Activated naive CD8-positive, alpha-beta T cell treated with anti-CD3 and anti-CD28 coated beads, Interleukin-2, amount 10 ng/mL, durations not matched to agents 7 days and 5 days (primary cell): ENCODE measurements at places on chromosomes 4 and X. TPM values are rescaled to one million over a fixed set of nuclear protein-coding genes. Genes with fewer than 3 reads are reported as not detected.

- no peaks in the 10 kb centered on the region for H3K27me3 ChIP-seq
- no peaks in the 10 kb centered on the region for H3K36me3 ChIP-seq
- no peak overlapping the region for H3K4me3 ChIP-seq
Observed at GRCh38 chr4:81307991-81308390, 93.0 kb upstream of the PRKG2 start.

- H3K27me3 ChIP-seq: no peaks in the 10 kb centered on the region
- H3K27ac ChIP-seq: no peak overlapping the region
- H3K36me3 ChIP-seq: peaks cover 18% of the 10 kb centered on the region
- no peaks in the 10 kb centered on the region for H3K4me1 ChIP-seq
- H3K4me3 ChIP-seq: no peak overlapping the region
- DNase-seq: no peak
Observed at GRCh38 chrX:72478853-72479252, 93.8 kb downstream of the HDAC8 start.

GRCh38 chr4:158282252-158282651, 72.0 kb downstream of the TMEM144 start:
- DNase-seq: no peak
- H3K4me3 ChIP-seq: no peak overlapping the region
- H3K36me3 ChIP-seq: no peaks in the 10 kb centered on the region
- H3K27ac ChIP-seq: no peak overlapping the region
- H3K27me3 ChIP-seq: no peaks in the 10 kb centered on the region
- H3K4me1 ChIP-seq: no peaks in the 10 kb centered on the region

Gene FANCB
- total RNA-seq: 12.0 TPM

Gene NHS
- 1.8 TPM for total RNA-seq

GRCh38 chrX:21382715-21383114, 8.5 kb downstream of the CNKSR2 start:
- no peaks in the 10 kb centered on the region for H3K36me3 ChIP-seq
- DNase-seq: no peak
- H3K27ac ChIP-seq: no peak overlapping the region
- no peaks in the 10 kb centered on the region for H3K27me3 ChIP-seq
- H3K4me1 ChIP-seq: peaks cover 6% of the 10 kb centered on the region
- H3K4me3 ChIP-seq: no peak overlapping the region

Gene FAM241A
- total RNA-seq: 2.0 TPM

Gene HELT
- not detected for total RNA-seq

- no peak overlapping the region for H3K4me3 ChIP-seq
- H3K27ac ChIP-seq: no peak overlapping the region
- H3K27me3 ChIP-seq: peaks cover 6% of the 10 kb centered on the region
- no peaks in the 10 kb centered on the region for H3K36me3 ChIP-seq
- no peaks in the 10 kb centered on the region for H3K4me1 ChIP-seq
- DNase-seq: no peak
Observed at GRCh38 chr4:25727711-25728493, 72.3 kb downstream of the SLC34A2 start.

DNA sequence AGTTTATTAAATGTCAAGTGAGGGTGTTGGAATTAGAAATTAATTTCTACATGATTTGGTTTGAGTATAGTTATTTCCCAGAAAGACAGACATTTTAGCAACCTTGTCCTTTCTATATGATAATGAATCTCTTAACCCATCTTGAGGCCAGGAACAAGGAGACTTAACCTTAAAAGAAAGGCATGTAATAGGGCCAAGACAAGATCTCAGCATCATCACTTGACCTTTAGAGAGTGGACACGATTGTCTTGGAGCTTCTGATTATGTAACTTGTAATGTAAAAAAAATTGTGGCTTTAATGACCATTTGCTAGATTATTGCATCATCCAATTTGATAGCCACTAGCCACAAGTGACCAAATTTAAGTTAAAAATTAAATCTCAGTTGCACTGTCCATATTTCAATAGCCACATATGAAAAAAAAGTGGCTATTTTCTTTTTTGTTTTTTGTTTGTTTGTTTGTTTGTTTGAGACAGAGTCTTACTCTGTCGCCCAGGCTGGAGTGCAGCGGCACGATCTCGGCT, 13.5 kb upstream of the FOXO4 start:
- DNase-seq: no peak
- H3K4me3 ChIP-seq: no peak overlapping the region
- peaks cover 3% of the 10 kb centered on the region for H3K4me1 ChIP-seq
- no peaks in the 10 kb centered on the region for H3K36me3 ChIP-seq
- no peak overlapping the region for H3K27ac ChIP-seq

DNA sequence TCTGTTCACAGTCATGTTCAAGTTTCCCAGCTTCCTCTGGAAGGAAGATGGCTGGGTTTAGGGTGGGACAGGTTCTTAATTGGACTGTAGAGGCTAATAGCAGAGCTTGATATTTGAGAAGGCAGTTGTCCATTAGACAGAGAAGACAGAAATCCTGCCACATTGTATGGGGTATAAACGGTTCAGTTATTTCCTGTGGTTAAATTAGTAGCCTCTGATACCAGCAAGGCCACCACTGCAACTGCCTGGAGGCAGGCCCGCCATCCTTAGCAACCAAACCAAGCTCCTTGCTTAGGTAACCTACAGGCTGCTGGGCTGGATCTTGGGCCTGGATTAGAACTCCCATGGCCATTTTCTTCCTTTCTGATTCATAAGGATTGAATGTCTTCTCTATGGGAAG, 1367.0 kb downstream of the PCDH7 start:
- no peak for DNase-seq
- no peaks in the 10 kb centered on the region for H3K4me1 ChIP-seq
- no peaks in the 10 kb centered on the region for H3K36me3 ChIP-seq
- no peak overlapping the region for H3K4me3 ChIP-seq
- no peaks in the 10 kb centered on the region for H3K27me3 ChIP-seq

Gene CSAG3
- not detected for total RNA-seq

GRCh38 chr4:108361446-108361820, 192.7 kb upstream of the LEF1 start:
- H3K4me3 ChIP-seq: no peak overlapping the region
- DNase-seq: no peak
- H3K36me3 ChIP-seq: no peaks in the 10 kb centered on the region
- no peak overlapping the region for H3K27ac ChIP-seq

- H3K36me3 ChIP-seq: no peaks in the 10 kb centered on the region
- H3K27ac ChIP-seq: no peak overlapping the region
- no peaks in the 10 kb centered on the region for H3K27me3 ChIP-seq
- H3K4me1 ChIP-seq: no peaks in the 10 kb centered on the region
- H3K4me3 ChIP-seq: no peak overlapping the region
Observed at GRCh38 chr4:62797221-62797620, 1597.1 kb downstream of the ADGRL3 start.

GRCh38 chrX:13828392-13828791, 11.5 kb upstream of the GPM6B start:
- H3K27me3 ChIP-seq: no peaks in the 10 kb centered on the region
- H3K4me3 ChIP-seq: no peak overlapping the region
- DNase-seq: no peak
- H3K36me3 ChIP-seq: no peaks in the 10 kb centered on the region
- no peaks in the 10 kb centered on the region for H3K4me1 ChIP-seq

DNA sequence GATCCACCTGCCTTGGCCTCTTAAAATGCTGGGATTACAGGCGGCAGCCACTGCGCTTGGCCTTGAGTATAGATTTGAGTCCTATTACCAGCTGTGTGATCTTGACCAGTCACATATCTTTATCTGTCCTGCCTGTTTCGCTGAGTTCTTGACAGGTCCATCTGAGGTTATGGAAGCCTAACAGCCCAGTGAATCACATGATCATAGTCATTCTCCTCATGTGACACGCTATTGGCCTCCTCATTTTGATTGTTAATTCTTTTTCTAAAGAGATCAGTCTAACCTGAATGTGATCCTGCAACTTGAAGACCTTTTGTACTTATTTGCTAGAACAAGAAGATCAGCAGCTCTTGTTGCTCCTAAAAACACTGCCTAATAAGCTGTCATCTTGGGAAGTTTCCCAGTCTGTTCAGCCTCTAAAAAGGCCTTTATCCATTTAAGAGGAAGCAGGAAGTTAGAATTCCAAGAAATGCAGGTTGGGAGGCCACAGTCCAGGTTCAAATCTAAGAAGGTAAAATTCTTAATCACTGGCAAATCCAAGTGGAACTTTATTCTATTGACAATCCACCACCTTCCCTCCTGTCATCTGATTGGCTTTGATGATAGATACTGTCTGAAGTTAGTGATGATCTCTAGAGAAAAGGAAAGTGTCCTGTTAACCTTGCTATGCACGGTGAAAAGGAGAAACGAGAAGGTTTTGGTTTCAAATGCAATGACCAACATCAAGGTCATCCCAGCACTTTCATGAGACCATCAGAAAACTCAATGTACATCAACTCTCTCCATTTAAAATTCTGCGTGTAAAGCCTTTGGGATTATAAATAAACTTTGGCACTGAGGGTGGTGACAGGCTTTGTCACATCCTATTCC, 86.9 kb downstream of the CHRNA9 start:
- H3K4me1 ChIP-seq: peaks cover 7% of the 10 kb centered on the region
- H3K27me3 ChIP-seq: peaks cover 2% of the 10 kb centered on the region

Gene SLC10A4
- total RNA-seq: 0.17 TPM

Gene P2RY10
- total RNA-seq: 76.0 TPM

DNA sequence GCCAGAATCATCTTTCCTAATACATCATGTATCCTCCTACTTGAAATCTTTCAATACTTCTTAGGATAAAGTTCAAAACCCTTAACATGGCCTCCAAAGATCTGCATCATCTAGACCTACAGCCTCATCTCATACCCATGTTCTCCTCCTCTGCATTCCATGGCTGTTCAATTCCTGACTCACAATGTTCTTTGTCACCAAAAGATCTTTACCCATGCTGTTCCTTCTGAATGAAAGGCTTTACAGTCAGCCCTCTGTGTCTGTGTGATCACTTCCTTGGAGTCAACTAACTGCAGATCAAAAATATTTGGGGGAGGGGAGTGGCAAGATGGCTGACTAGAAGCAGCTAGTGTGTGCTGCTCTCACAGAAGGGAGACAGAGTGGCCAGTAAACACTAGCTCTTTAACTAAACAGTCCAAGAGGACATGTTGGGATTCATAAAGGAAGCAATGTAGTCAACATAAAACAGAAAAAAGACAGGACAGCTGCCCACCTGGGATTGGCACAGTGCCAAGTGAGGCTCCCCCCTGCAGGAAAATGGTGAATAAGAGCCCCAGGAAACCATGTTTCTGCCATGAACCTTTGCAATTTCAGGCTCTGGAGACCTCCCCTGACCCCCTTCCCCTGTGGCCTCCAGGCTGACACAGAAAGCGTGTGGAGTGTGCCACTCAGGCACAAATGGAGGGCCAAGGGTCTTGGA, 31.9 kb downstream of the CBR4 start:
- H3K27ac ChIP-seq: no peak overlapping the region
- H3K4me3 ChIP-seq: no peak overlapping the region
- peaks cover 22% of the 10 kb centered on the region for H3K36me3 ChIP-seq

GRCh38 chr4:69957209-69957608, 8.3 kb downstream of the CSN2 start:
- DNase-seq: no peak
- H3K4me1 ChIP-seq: no peaks in the 10 kb centered on the region
- no peak overlapping the region for H3K27ac ChIP-seq
- H3K27me3 ChIP-seq: no peaks in the 10 kb centered on the region

DNA sequence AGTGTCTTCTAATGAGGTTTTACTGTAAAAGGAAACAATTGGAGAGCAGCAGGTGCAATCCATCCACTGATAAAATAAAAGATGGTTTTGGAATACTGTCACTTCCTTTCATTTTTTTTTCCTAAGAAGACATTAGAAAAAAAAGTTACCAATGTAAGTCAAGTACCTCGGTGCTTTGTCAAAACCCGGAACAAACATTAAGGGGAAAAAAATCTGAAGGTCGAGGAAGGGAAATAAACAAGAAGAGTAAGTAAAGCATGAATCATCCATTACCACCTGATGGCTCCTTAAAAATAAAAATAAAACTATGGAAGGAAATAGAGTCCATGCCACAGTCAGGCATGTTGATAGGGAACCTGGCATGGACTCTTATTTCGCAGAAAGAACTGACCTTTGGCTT, 15.3 kb upstream of the XPNPEP2 start:
- H3K4me1 ChIP-seq: peaks cover 30% of the 10 kb centered on the region
- H3K27ac ChIP-seq: no peak overlapping the region
- H3K27me3 ChIP-seq: no peaks in the 10 kb centered on the region
- H3K36me3 ChIP-seq: no peaks in the 10 kb centered on the region
- no peak overlapping the region for H3K4me3 ChIP-seq

GRCh38 chr4:90597927-90598326, 470.7 kb downstream of the CCSER1 start:
- no peaks in the 10 kb centered on the region for H3K4me1 ChIP-seq
- no peaks in the 10 kb centered on the region for H3K36me3 ChIP-seq
- H3K4me3 ChIP-seq: no peak overlapping the region
- H3K27ac ChIP-seq: no peak overlapping the region

Gene RAB9B
- total RNA-seq: 0.33 TPM

- no peaks in the 10 kb centered on the region for H3K27me3 ChIP-seq
- no peaks in the 10 kb centered on the region for H3K4me1 ChIP-seq
- no peak for DNase-seq
- H3K36me3 ChIP-seq: no peaks in the 10 kb centered on the region
Observed at GRCh38 chrX:114472788-114473187, 111.1 kb upstream of the HTR2C start.

Gene ACE2
- total RNA-seq: not detected

Gene EXOC1L
- not detected for total RNA-seq

- no peaks in the 10 kb centered on the region for H3K36me3 ChIP-seq
- H3K4me1 ChIP-seq: no peaks in the 10 kb centered on the region
- no peak overlapping the region for H3K4me3 ChIP-seq
- H3K27ac ChIP-seq: no peak overlapping the region
- DNase-seq: no peak
Observed at GRCh38 chr4:126838941-126839679, 793.6 kb upstream of the INTU start.

DNA sequence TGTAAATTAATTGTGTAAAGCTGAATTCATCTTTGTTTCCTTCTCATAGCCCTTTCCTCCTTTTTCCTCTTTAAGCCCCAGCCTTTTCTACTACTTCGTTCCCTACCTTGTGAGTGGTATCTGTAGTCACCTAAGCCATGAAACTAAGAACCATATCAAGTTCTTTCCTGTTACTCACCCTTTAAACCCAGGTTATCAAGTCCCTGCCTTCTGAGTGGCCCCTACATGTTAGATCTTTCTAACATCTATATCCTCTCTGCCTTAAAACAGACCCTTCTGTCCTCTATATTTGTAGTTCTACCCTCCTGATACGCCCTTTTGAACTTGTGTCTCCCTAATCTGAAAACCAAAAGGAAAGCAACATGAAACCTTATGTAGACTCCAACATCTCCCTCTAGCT, 7.2 kb downstream of the AP1AR start:
- peaks cover 16% of the 10 kb centered on the region for H3K4me1 ChIP-seq
- no peak overlapping the region for H3K4me3 ChIP-seq
- no peaks in the 10 kb centered on the region for H3K27me3 ChIP-seq
- H3K27ac ChIP-seq: no peak overlapping the region
- no peak for DNase-seq
- H3K36me3 ChIP-seq: peaks cover 9% of the 10 kb centered on the region

DNA sequence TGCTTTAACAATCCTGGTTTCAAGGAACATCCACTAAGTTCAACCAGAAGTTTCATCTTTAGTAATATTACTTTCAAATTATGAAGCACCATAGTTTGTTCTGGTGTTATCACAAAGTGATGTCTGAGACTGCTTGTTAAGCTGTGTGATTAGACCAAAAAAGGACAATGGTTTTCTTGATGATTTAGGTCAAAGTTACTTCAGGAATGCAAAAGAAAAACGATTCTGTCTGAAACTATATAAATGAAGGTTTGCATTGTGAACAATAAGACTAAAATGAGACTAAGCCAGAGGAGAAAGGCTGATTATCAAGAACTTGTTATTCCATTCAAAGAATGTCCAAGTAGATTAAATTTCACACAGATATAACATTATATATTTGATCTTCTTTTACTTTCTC, 122.4 kb upstream of the ETNPPL start:
- no peak for DNase-seq
- no peak overlapping the region for H3K27ac ChIP-seq
- peaks cover 4% of the 10 kb centered on the region for H3K4me1 ChIP-seq
- H3K4me3 ChIP-seq: no peak overlapping the region
- H3K27me3 ChIP-seq: peaks cover 6% of the 10 kb centered on the region
- no peaks in the 10 kb centered on the region for H3K36me3 ChIP-seq
